H9 (cell line): ENCODE measurements at places on chromosomes 6 and 20.

- DNase-seq: no peak
These were observed 22.8 kb upstream of the KHDC1 start for GRCh38 chr6:73285674-73286283.

- DNase-seq: no peak
These were observed 55.9 kb downstream of the IL22RA2 start for GRCh38 chr6:137117581-137117980.

GRCh38 chr6:36677753-36678487, 594 bp upstream of the CDKN1A start:
- DNase-seq: no peak

DNA sequence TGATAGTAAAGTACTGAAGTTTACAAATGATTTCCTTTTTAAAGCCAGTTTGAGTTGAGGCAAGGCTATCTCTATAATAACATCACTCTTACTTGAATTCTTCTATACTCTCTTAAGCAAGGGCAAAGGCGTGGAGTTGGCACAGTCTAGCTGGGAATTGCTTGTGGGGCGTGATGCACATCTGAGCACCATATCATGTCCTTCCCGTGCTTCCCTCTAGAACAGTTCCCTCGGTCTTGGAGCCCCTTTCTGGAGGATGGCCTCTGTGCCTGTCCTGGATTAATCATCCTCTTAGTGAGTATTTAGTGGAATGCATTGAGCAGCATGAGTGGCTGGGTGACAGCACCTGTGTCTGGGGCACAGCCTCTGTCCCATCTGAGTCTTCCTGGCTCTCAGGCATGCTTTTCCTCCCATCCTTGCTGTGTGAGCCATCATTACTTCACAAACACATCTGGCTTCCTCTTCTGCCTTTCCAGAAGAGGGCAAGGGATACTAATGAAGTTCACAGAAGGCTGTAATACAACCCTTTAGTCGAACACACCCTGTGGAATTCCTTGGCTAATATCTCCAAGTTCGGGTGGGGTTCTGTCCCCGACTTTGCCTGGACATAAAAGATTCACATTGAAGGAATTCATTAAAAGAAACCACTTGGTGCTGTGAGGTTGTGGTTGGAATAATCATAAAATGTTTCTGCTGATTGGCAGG, 188.2 kb downstream of the FNDC1 start:
- DNase-seq: no peak
